SJSA1 (cell line): ENCODE measurements at places on chromosomes 5 and 9. TPM values are rescaled to one million over a fixed set of nuclear protein-coding genes. Genes with fewer than 3 reads are reported as not detected.

DNA sequence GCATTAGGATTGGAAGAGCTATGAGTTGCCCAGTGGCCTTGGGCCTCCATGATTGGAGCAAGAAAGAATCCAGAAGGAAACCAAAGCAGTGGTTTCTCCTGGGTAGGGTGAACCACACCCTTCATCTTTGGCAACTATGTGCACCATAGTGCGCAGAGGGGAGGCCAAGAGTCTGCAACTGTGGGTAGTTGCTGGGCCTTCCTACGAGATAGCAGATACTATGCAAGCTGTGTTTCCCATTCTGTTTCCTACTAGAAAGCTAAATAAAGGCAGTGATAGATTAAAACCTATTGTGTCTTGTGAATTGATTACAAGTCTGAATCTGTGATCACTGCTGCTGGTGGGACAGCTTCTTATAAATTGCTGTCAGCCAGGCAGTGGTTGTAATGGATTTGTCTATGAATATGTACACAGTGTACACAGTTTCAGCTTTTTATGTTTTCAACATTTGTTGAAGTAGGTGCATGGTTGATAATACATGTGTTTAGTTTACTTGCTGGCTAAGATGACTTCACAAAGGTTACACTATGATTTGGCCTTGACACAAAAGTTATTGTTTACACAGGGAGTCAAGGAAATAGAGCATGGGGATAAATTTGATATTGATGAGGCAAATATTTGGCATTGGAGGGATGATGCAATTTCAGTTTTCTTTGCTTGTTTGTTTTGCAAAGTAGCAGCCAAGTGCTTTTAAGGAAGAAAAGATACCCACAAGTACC lies 23.7 kb upstream of the PDE8B start:
- H3K27me3 ChIP-seq: peaks cover 4% of the 10 kb centered on the region; the same call in 1 of the 2 replicates
- DNase-seq: no peak
- no peaks in the 10 kb centered on the region for H3K36me3 ChIP-seq
- H3K4me3 ChIP-seq: no peak overlapping the region
- no peak overlapping the region for H3K27ac ChIP-seq

DNA sequence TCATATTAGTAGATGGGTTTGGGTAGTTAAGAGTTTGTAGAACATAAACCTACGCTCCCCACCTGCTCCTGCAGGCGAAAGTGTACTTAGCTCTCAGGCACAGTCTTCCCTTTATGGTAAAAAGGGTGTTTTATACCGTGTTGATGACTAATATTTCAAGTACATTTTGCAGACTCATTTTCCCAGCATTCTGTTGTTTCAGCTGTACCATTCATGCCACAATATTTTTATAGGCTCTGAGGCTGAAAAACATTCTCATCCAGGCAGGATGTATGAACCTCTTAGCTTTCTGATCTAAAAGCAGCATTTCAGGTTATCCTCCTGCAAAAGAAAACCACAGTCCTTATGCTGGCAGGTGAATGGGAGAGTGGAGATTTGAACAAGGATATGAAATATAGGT lies 231.4 kb downstream of the NR2F1-AS1 start:
- no peaks in the 10 kb centered on the region for H3K4me1 ChIP-seq
- no peak for DNase-seq
- no peaks in the 10 kb centered on the region for H3K27me3 ChIP-seq
- no peak overlapping the region for H3K4me3 ChIP-seq

- peaks cover 13% of the 10 kb centered on the region for H3K4me1 ChIP-seq
- H3K27me3 ChIP-seq: no peaks in the 10 kb centered on the region
- H3K36me3 ChIP-seq: no peaks in the 10 kb centered on the region
- H3K27ac ChIP-seq: no peak overlapping the region
- DNase-seq: no peak
Observed at GRCh38 chr5:171823269-171823668, 37.7 kb downstream of the SMIM23 start.

DNA sequence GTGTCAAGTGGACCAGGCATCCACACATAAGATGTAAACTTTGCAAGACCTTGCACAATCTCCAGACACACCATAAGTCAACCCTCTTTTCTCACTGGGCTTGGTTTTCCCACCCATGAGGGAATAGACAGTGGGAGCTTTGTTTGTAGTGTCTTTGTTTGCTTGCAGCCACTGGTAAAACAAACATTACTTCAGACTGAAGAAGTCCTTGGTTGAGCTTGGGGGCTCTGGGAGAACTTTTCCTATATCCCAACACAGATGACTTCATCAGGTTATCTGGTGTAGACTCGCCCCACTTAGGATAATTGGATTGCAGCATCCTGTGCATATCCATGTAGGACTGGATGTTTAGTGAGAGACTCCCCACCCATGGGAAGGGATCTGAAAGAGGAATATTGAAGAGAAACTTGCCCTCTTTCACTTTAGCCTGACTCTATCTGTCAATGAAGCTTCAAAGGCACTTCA lies 11.5 kb upstream of the ADGRV1 start:
- H3K36me3 ChIP-seq: no peaks in the 10 kb centered on the region
- peak; percentile 52 for DNase-seq
- H3K4me1 ChIP-seq: peaks cover 14% of the 10 kb centered on the region
- H3K4me3 ChIP-seq: no peak overlapping the region
- H3K27ac ChIP-seq: no peak overlapping the region; the same call in 1 of the 2 replicates
- no peaks in the 10 kb centered on the region; the same call in 1 of the 2 replicates for H3K27me3 ChIP-seq

GRCh38 chr5:104048231-104048630 lies 485.6 kb upstream of the NUDT12 start:
- no peak overlapping the region for H3K27ac ChIP-seq
- H3K27me3 ChIP-seq: no peaks in the 10 kb centered on the region
- no peaks in the 10 kb centered on the region for H3K36me3 ChIP-seq

DNA sequence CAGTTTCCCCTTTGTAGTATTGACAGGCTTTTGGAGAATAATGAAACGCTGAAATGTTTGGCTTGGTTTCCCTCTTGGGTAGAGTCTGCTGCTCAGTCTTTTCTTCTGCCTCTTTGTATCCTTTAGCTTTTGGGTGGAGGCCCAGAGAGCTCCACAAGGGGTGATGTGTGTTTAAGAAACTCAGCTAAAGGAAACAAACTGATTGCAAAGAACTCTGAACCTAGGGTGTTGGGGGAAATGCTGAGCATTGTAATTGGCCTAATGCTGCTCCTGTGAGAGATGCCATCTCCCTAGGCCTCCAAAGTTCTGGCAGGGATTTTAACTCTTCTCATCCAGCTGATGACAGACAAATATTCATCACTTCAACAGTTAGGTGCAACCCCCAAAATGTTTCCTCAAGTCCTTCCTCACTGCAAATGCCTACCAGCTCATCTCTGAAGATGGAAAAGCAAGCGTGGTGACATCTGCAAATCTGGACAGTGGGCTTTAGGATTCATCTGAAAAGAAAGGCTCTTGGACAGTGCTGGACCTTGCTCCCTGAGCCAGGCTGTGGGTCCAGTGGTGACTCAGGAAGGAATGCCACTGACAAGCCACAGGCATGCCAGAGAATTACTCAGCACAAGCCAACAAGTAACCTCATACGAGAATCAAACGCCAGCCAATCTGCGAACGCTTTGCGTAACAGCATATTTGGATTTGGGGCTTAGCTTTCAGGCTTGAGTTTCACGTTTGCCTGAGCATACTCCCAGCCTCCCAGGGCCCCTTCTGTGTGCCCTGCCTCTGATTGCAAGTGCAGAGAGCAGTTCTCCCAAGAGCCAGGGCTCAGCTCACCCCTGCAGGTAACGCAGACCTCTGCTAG lies 30.5 kb upstream of the ZSWIM6 start:
- no peaks in the 10 kb centered on the region for H3K27me3 ChIP-seq
- peaks cover 66% of the 10 kb centered on the region for H3K4me1 ChIP-seq
- H3K4me3 ChIP-seq: peak overlapping the region; percentile 35
- H3K36me3 ChIP-seq: no peaks in the 10 kb centered on the region
- peak overlapping the region; percentile 95 for H3K27ac ChIP-seq

DNA sequence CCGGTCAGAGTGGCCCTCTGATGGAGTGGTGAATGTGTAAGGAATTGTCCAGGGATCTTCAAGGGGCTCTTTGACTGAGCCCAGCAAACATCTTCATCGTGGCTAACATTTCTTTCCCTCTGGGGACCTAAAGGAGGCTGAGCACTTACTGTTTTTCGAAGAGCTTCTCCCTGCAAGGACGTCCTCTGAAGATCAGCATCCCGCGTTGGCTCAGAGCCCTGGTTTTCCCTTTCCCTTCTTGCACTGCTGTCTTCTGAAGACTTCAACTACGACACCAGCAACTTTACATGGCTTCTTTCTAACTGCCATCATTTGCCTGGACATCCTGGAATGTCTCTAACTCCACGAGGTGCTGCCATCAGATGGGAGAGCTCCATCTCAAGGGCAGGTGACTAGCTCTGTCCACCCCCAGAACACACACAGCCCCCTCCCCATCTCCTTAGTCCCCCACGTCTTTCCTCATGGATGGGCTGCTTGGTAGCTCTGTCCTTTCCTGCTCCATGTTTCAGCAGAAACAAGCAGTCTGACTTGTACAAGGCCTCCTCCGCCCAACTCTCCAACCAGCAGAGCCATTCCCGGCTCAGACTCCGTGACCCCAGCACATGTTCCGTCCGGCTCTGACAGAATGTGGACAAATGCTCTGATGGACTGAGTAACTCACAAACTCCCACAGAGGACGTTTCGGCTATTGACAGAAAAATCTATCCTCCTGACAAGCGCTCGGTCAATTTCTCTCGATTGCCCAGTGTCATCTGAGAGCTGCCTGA lies 17.1 kb downstream of the SHB start:
- H3K27me3 ChIP-seq: no peaks in the 10 kb centered on the region
- H3K4me3 ChIP-seq: no peak overlapping the region
- no peak for DNase-seq
- no peak overlapping the region for H3K27ac ChIP-seq
- peaks cover 23% of the 10 kb centered on the region for H3K4me1 ChIP-seq

DNA sequence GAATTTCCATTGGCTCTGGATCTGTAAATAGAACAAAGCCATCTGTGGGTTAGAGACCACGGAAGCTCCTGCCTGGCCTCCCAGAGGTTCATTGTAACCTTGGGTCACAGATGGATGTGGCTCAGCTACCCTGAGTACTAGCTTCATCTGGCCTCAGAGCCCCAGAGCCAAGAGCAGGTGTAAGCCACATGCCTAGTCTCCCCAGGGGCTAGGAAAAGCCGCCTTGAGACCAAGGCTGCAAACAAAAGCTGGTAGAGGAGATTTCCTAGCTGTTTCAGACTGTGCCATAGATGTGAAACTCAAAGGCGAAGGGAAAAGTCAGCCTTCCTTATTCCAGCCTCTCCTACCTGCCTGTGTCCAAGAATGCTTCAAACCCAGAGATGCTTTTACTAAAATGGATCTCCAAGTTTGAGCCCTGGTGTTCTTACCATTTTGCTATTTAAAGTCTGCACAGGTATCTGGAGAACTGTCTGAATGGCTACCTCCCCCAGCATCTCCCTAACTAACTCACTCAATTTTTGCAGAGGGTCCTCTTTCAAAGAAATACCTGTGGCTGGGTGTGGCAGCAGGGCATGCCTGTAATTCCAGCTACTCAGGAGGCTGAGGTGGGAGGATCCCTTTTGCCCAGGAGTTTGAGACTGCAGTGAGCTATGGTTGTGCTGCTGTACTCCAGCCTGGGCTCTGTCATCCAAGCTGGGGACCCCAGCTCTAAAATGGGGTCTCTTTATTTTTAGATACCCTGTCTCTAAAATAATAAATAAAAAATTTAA lies 42.3 kb upstream of the MAP1B start:
- H3K27me3 ChIP-seq: no peaks in the 10 kb centered on the region
- H3K36me3 ChIP-seq: no peaks in the 10 kb centered on the region
- H3K4me3 ChIP-seq: no peak overlapping the region
- H3K4me1 ChIP-seq: peaks cover 31% of the 10 kb centered on the region

DNA sequence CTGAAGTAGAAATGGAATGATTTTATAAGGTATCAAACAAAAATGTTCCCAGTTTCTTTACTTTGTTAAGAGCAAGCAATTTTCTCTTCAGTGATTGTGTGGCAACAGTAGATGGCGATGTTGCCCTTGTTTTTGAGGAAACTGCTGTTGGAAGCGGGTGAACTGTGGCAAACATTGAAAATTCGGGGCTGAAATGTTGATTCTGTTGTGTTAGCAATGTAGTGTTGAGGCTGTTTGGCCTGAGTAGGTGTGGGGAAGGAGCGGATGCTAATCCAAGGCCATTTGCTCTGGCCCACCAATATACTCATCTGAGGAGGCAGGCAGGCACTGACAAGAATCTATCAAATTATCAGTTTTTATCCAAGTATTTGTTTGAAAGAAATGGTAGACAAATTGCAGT lies 129.8 kb downstream of the SLC12A2 start:
- no peaks in the 10 kb centered on the region for H3K4me1 ChIP-seq
- no peaks in the 10 kb centered on the region for H3K27me3 ChIP-seq
- H3K36me3 ChIP-seq: no peaks in the 10 kb centered on the region
- peak; percentile 68 for DNase-seq
- no peak overlapping the region for H3K27ac ChIP-seq

DNA sequence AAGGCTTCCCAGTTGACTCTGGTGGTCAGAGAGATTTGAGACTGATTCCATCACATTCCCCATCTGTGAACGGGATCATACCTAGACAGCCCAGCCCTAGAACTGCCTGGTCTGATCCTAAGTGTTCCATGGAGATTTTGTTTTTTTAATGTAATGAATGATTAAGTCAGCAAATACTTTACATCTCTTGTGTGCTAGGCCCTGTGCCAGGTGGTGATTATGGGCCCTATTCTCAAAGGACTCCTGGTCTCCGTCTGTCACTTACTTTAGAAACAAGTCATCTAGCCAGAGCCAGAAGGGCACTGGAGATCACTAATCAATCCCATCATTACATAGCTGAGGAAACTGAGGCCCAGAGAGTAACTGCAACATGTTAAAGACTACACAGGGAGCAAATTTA lies 1.1 kb upstream of the GPX3 start:
- no peak for DNase-seq
- H3K27ac ChIP-seq: no peak overlapping the region
- H3K27me3 ChIP-seq: no peaks in the 10 kb centered on the region
- H3K36me3 ChIP-seq: no peaks in the 10 kb centered on the region

DNA sequence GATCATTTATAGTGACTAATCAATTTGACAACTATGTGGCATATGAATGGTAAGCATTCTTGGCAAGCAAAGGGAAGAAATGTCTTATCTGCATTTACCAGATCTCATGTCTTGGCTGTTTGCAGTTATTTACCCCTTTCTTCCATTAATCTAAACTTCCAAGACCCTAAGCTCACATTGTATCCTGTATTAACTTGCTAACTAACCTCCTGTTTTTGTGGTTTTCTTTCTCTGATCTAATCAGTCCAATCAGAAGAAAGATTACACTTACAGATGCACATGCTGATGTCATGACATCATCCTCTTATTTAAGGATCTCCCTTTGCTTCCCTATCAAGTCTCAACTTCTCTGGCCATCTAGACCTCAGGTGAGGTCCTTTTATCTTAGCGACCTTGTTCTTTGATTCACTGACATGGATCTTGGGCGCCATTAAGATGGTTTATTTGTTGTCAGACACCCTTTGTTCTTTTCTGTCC lies 95.5 kb downstream of the F2RL2 start:
- DNase-seq: peak; percentile 13
- H3K27ac ChIP-seq: no peak overlapping the region
- peaks cover 5% of the 10 kb centered on the region; the same call in 1 of the 2 replicates for H3K27me3 ChIP-seq
- no peaks in the 10 kb centered on the region for H3K36me3 ChIP-seq
- no peaks in the 10 kb centered on the region for H3K4me1 ChIP-seq

DNA sequence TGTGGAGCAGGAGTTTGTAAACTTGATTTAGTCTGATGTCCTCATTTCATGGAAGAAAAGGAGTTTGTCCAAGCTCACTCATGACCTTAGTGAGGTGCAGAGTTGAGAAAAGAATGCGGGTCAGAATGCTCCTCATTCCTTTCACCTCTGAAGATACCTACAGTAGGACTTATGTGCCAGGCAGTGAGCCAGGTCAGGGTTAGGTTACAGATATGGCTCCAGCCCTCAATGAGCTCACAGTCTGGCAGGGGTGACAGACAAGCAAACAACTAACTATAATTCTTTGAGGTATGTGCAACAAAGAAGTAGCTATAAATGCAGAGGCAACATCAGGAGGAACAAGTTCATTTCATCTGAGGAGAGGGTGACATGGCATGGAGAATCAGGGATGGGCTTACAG lies 102.5 kb downstream of the SPATA31D1 start:
- H3K4me3 ChIP-seq: no peak overlapping the region
- H3K27ac ChIP-seq: no peak overlapping the region
- H3K4me1 ChIP-seq: no peaks in the 10 kb centered on the region

The AGXT2 gene
- not detected in 2 replicates for total RNA-seq
